ENCODE measurements at places on chromosomes 4 and X. TPM values are rescaled to one million over a fixed set of nuclear protein-coding genes. Genes with fewer than 3 reads are reported as not detected.

DBET gene
- not detected for total RNA-seq

CHRNA9 gene
- total RNA-seq = not detected

MMAA gene
- total RNA-seq = 13.5 TPM

FGFBP1 gene
- total RNA-seq = not detected

SPOCK3 gene
- total RNA-seq = not detected

GLUD2 gene
- total RNA-seq = 0.60 TPM

ANOS1 gene
- total RNA-seq = not detected

GAGE13 gene
- not detected for total RNA-seq

FREM3 gene
- total RNA-seq = not detected

GABRA4 gene
- not detected for total RNA-seq

TBC1D9 gene
- not detected for total RNA-seq

TLL1 gene
- total RNA-seq = not detected

PABPC1L2A gene
- not detected for total RNA-seq

AFP gene
- not detected for total RNA-seq

HSFX2 gene
- not detected for total RNA-seq

SYN1 gene
- 0.40 TPM for total RNA-seq

Data from activated CD4-positive, alpha-beta memory T cell treated with anti-CD3 and anti-CD28 coated beads, Interleukin-2, amount 10 ng/mL, durations not matched to agents 7 days and 5 days (primary cell).